Hepatocyte (in vitro differentiated cells): ENCODE measurements at places on chromosomes 16 and 17. TPM values are rescaled to one million over a fixed set of nuclear protein-coding genes. Genes with fewer than 3 reads are reported as not detected.

The VWA3A gene
- 0.03 TPM in 1 of 2 replicates, not detected in the other for total RNA-seq

The IL34 gene
- total RNA-seq = 2.2 TPM in 2 replicates

The GABARAPL2 gene
- total RNA-seq = 106 and 143 TPM in 2 replicates

The SLC52A1 gene
- total RNA-seq = 0.13 TPM in 1 of 2 replicates, not detected in the other

The DLG4 gene
- 8.4 and 10.7 TPM in 2 replicates for total RNA-seq

The PPP1R1B gene
- total RNA-seq = 1.5 TPM in 2 replicates

The HOXB8 gene
- 0.57 and 1.6 TPM in 2 replicates for total RNA-seq

The PLLP gene
- total RNA-seq = 42.3 and 49.5 TPM in 2 replicates

The MYL11 gene
- total RNA-seq = 4.0 TPM in 1 of 2 replicates, not detected in the other

DNA sequence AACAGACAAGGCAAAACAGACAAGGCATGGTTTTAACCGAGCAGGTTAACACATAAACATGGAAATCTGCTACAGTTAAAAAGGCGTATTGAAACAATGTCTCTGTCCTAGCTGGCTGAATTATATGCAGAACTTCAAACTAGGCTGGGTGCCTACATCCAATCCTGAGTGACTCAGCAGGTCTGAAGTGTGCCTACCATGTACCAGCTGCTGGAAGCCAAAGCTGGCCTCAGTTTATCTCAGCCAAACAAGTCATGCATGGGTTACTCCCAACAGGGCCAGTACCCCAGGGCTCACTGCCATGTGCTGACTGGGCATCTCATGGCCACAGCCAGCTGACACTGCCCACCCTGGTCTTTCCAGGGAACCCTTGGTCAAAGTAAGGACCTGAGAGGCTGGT is 4.0 kb downstream of the C1QBP start:
- peaks cover 3% of the 10 kb centered on the region for H3K36me3 ChIP-seq
- DNase-seq = no peak
- no peaks in the 10 kb centered on the region for H3K27me3 ChIP-seq
- H3K4me3 ChIP-seq = no peak overlapping the region
- H3K4me1 ChIP-seq = peaks cover 6% of the 10 kb centered on the region
- H3K27ac ChIP-seq = no peak overlapping the region

DNA sequence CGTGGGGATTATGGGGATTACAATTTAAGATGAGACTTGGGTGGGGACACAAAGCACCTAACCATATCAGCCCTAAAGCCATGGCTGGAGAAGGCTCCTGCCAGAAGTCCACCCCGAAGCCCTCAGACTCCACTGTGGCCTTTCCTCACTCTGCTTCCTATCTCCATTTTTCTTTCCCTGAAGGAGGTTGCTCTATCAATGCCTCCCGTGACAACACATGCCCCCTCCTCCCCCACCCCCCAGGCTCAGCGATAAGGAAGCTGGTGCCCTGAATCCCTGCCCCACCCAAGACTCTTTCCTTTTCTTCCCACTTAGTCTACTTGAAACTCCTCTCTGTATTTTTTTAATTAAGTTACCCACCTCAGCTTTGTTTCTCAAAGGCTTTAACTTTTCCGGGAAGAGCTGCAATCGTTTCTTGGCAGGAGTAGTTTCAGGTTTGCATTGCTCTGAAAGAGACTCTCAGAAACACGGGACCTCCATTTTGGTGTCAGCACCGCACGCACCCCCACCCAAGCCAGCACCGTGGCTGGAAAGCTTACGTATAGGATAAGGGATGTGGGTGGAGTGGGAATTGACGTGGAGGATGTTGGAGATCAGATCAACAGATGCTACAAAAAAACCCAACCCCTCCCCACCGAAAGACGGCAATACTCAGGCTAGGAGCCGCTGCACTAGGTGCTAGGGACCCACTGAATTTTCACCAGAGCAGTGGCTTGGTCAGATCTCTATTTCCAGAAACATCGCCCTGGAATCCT is 15.2 kb upstream of the CA4 start:
- peak overlapping the region; percentile 62 for H3K4me3 ChIP-seq
- no peak for DNase-seq
- H3K36me3 ChIP-seq = no peaks in the 10 kb centered on the region
- H3K27me3 ChIP-seq = peaks cover 21% of the 10 kb centered on the region
- H3K27ac ChIP-seq = peak overlapping the region; percentile 50

DNA sequence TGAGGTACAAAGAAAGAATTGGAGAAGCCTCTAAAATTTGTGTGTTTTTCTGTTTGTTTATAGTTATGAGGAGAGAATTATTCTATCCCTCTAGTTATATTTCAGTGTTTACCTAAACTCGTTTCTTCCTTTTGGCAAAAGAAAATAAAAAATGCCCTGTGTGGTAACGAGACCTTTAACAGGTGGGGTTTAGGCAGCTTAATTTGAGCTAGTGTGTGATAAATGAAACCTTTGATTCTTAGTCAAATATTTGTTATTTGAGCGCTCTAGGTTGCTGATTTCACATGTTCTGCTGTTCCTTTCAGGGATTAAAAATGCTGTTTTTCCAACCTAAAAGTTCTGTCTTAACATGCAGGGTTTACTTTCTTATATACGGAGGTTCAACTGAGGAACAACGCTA is 17.5 kb downstream of the ERCC4 start:
- no peak for DNase-seq
- no peak overlapping the region for H3K4me3 ChIP-seq
- no peaks in the 10 kb centered on the region for H3K27me3 ChIP-seq
- peaks cover 23% of the 10 kb centered on the region for H3K4me1 ChIP-seq

DNA sequence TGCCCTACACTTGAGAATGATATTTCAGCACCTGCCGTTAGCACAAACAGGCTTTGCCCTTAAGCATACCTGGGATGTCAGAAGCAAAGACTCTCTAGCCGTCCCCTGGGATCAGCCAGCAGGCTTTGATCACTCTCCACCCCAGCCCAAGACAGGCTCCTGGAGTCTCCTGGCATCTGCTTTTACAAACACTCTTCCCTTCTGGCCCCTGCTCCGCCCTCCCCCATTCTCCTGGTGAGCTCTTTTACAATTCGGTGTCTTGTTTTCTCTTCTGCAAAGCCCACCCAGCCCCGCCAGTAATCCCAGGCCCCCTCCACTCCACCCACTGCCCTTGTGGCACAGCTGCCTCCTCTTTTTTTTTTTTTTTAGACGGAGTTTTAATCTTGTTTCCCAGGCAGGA is 50.4 kb downstream of the KATNIP start:
- H3K36me3 ChIP-seq = no peaks in the 10 kb centered on the region
- H3K4me1 ChIP-seq = no peaks in the 10 kb centered on the region
- no peak overlapping the region for H3K27ac ChIP-seq
- H3K27me3 ChIP-seq = no peaks in the 10 kb centered on the region
- DNase-seq = no peak

DNA sequence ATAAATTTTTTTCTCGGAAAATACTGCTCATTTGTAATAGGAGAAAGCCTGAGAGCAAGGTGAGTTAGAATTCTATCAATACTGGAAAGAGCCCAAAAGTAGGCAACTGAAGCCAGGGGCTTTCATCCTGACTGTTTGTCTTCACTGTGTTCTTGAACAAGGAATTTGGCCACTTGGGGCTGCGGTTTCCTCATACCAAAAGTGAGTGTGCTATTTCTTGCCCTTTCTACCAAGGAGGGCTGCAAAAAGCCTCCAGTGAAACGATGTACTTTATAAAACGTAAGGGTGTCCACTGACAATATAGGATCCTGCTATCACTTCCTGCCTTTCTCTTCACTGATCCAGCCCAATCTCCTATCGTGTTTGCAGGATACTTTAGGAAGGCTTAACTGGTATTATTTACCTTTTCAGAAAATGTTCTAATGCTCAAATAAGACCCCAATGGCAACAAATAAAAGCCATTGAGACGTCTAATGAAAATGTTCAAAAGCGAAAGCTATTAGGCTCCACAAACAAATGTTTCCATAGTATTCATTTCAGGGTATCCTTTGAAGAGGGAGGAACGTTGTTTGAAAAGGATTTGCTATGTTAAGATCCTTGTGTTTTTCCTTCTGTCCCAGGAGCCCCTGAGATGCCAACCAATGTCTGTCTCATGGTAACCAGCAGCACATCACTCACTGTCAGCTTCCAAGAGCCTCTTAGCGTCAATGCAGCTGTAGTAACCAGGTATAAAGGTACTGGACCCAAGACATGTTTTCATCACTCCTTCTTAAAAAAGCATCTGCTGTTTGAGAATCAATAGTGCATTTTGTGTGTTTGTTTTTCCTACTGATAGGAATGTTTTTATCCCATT is 219.3 kb upstream of the NOG start:
- H3K4me1 ChIP-seq = peaks cover 12% of the 10 kb centered on the region
- no peak overlapping the region for H3K27ac ChIP-seq
- H3K36me3 ChIP-seq = no peaks in the 10 kb centered on the region
- H3K4me3 ChIP-seq = no peak overlapping the region

GRCh38 chr16:84834403-84834772 is 14.6 kb downstream of the CRISPLD2 start:
- H3K4me1 ChIP-seq = peaks cover 44% of the 10 kb centered on the region
- no peaks in the 10 kb centered on the region for H3K36me3 ChIP-seq
- H3K27ac ChIP-seq = peak overlapping the region; percentile 87
- DNase-seq = no peak
- H3K27me3 ChIP-seq = no peaks in the 10 kb centered on the region
- no peak overlapping the region for H3K4me3 ChIP-seq

GRCh38 chr16:25065899-25066298 is 45.6 kb upstream of the LCMT1 start:
- no peaks in the 10 kb centered on the region for H3K36me3 ChIP-seq
- peaks cover 12% of the 10 kb centered on the region for H3K27me3 ChIP-seq
- H3K4me1 ChIP-seq = no peaks in the 10 kb centered on the region
- H3K27ac ChIP-seq = no peak overlapping the region
- no peak overlapping the region for H3K4me3 ChIP-seq
- DNase-seq = peak; percentile 22

GRCh38 chr17:50244771-50245170 is 29.5 kb upstream of the TMEM92 start:
- H3K27me3 ChIP-seq = no peaks in the 10 kb centered on the region
- no peak overlapping the region for H3K27ac ChIP-seq
- H3K4me1 ChIP-seq = no peaks in the 10 kb centered on the region
- H3K36me3 ChIP-seq = no peaks in the 10 kb centered on the region
- DNase-seq = peak; percentile 4

DNA sequence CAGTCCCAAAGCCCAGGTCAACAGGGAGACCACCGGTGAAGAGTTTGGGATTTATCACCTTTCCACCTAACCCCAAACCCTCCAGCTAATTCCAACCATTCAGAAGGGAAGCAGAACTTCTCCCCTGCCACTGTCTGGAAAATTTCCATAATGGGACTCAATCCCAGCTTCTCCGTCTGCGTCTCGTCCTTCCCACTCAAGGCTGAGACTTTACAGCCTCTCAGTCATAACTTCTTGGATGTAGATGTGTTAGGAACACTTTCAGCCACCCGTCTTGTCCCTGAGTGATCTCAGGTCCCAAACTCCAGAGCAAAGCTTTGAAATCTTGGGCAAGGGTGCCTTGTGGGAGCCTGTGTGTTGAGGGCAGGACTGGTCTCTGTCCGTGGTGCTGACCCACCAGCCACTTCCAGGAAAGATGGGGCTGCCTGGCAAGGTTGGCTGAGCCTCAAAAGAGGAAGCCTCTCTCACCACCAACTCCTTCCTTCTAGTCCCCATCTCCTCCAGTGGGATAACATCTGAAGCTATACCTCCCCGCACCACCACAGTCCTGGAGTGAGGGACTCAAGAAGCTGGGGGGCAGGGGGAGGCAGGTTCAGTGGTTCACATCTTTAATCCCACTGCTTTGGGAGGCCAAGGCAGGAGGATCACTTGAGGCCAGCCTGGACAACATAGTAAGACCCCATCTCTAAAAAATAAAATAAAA is 9.3 kb downstream of the GAS2L2 start:
- DNase-seq = peak; percentile 71
- no peaks in the 10 kb centered on the region for H3K36me3 ChIP-seq
- no peaks in the 10 kb centered on the region for H3K4me1 ChIP-seq
- H3K4me3 ChIP-seq = no peak overlapping the region
- no peak overlapping the region for H3K27ac ChIP-seq
- peaks cover 36% of the 10 kb centered on the region for H3K27me3 ChIP-seq

DNA sequence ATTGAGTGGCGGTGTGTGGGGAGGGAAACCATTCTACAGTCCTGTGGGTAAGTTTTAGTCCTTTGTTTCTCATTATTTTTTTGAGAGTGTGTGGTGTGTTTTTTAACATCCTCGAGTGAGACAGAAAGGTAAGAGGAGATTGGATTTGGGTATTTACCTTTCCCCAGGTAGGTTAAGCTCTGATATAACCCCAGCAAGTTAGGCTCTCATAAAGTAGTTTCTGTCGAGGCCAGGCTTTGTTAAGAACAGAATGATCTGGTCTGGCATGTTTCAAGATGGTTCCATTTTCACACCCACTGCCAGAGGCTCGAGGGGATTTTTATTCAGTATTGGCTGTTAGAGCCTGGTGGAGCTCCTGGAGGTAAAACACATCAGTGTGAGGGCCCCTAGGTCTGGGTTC is 62.9 kb downstream of the BCAS3 start:
- H3K27me3 ChIP-seq = no peaks in the 10 kb centered on the region
- no peak for DNase-seq
- H3K27ac ChIP-seq = no peak overlapping the region
- no peaks in the 10 kb centered on the region for H3K4me1 ChIP-seq
- no peaks in the 10 kb centered on the region for H3K36me3 ChIP-seq

DNA sequence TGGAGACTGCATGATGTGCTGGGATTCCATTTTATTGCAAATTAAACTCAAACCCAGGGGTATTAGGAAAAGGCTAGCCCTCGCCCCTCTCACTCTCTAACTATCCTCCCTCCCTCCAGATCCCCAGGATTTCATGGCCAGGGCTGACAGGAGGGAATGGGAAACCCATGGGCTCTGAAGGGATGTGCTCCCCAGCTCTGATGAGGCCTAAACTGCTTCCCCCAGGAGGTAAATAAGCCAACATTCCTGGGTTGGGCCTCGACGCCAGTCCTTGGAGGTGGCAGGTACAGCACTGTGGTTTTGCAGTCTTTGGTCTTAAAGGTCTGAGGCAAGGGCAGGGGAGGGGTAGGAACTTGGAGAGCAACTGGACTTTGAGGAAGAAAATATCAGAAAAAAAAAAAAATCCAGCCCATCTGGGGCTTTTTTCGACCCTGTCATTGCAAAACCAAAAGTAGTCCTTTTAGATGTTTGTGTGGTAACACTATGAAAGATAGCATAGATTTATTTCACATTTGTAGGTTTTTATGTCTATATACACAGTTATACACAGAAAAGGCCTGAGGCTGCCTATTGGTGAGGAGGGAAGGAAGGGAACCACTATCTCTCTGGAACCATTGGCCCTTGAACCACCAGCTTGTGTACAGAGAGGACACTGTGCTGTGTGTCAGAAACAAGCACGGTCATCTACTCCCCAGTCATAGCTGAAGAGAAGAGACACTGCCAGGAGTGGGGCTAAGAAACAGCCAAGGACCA is 12.0 kb downstream of the C17orf113 start:
- H3K4me3 ChIP-seq = no peak overlapping the region
- no peak overlapping the region for H3K27ac ChIP-seq
- no peaks in the 10 kb centered on the region for H3K36me3 ChIP-seq
- H3K4me1 ChIP-seq = no peaks in the 10 kb centered on the region
